ENCODE measurements at places on chromosomes 5 and 9. TPM values are rescaled to one million over a fixed set of nuclear protein-coding genes. Genes with fewer than 3 reads are reported as not detected.

DNA sequence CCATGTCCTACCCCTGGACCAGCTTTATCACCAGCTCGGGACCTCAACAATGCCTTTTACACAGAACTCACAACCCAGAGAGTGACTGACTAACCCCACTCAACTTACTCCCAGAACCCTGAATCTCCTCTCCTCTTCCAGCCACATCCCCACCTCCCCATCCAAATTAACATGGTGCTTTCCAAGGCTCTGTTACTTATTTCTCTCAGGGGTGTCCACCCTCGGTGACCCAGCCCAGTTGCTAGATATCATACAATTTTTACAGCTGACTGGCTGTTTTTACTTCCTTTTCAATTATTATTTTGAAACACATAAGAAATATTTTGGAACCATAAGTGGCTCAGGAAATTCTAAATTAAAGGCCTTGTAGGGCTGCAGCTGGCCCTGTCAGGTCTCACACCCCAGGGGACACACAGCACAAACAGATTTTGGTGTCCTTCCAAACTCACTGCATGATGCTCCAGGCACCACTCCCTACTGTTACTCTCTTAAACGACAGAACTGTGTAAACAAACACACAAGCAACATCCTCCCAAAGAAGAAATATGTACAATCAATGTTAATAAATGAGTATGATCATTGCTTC, 180.6 kb downstream of the ADAMTS12 start:
- H3K4me3 ChIP-seq = no peak overlapping the region
- DNase-seq = no peak
- no peaks in the 10 kb centered on the region for H3K27me3 ChIP-seq
- H3K36me3 ChIP-seq = no peaks in the 10 kb centered on the region
- H3K27ac ChIP-seq = no peak overlapping the region

- H3K27me3 ChIP-seq = no peaks in the 10 kb centered on the region
- peaks cover 49% of the 10 kb centered on the region for H3K4me1 ChIP-seq
- H3K4me3 ChIP-seq = no peak overlapping the region
- H3K36me3 ChIP-seq = peaks cover 25% of the 10 kb centered on the region
- H3K27ac ChIP-seq = peak overlapping the region; percentile 36
These were observed 29.9 kb downstream of the JADE2 start for GRCh38 chr5:134555223-134555889.

GRCh38 chr5:171745602-171746001, 40.0 kb upstream of the SMIM23 start:
- no peaks in the 10 kb centered on the region for H3K36me3 ChIP-seq
- peaks cover 9% of the 10 kb centered on the region for H3K27me3 ChIP-seq
- no peak overlapping the region for H3K4me3 ChIP-seq
- H3K4me1 ChIP-seq = no peaks in the 10 kb centered on the region

DNA sequence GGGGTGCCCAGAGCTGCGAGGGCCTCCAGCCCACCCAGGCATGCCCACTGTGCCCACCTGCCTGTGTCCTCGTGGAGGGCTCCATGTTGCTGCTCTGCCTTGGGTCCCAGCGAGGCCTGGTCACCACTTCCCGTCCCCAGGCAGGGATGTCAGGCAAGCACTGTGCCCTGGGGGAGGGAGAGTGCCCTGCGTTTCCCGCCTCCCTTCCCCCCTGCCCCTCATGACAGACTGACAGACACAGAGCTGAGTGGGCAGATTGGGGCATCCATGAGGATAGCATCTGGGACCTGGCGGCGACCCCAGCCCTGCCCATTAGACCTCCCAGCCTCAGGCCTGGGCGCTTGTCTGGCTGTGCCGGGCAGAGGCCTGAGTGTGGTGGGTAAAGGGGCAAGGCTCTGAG, 56.9 kb downstream of the KCNT1 start:
- no peaks in the 10 kb centered on the region for H3K4me1 ChIP-seq
- H3K27me3 ChIP-seq = peaks cover 2% of the 10 kb centered on the region
- DNase-seq = no peak
- no peak overlapping the region for H3K27ac ChIP-seq
- no peaks in the 10 kb centered on the region for H3K36me3 ChIP-seq
- H3K4me3 ChIP-seq = no peak overlapping the region

- DNase-seq = peak; percentile 93
- no peaks in the 10 kb centered on the region for H3K36me3 ChIP-seq
- H3K4me3 ChIP-seq = no peak overlapping the region
These were observed 138.9 kb upstream of the RUSC2 start for GRCh38 chr9:35350827-35351549.

DNA sequence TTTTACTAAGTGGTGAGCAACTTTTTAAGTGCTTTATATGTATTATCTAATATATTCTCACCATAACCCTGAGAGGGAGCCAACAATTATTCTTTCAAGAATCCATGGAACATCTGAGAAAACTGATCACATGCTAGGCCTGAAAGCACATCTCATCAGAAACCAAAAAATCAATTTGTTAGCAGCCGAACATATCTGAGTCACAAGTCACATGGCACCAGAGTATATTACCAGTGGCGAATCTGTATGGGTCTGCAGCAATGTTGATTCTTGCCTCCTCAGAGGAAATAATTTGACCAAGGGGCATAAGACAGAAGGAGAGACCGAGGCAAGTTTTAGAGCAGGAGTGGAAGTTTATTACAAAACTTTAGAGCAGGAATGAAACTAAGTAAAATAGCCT, 25.3 kb upstream of the SIL1 start:
- H3K27me3 ChIP-seq = peaks cover 10% of the 10 kb centered on the region
- no peaks in the 10 kb centered on the region for H3K4me1 ChIP-seq
- no peak overlapping the region for H3K27ac ChIP-seq

DNA sequence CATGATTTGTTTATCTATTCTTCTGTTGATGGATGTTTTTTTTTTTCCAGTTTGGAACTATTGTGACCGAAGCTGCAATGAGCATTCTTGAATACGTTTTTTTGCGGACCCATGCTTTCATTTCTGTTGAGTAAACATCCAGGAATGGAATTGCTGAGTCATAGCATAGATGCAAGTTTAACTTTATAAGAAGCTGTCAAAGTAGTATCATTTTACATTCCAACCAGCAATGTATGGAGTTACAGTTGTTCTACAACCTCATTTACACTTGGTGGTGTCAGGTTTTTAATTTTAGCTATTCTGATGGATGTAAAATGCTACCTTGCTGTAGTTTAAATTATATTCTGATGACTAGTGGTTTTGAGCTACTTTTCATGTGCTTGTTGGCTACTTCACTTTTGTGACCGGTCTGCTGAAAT, 49.0 kb downstream of the NPR3 start:
- peak overlapping the region; percentile 2 for H3K4me3 ChIP-seq
- peak overlapping the region; percentile 46 for H3K27ac ChIP-seq
- no peaks in the 10 kb centered on the region for H3K27me3 ChIP-seq
- H3K4me1 ChIP-seq = peaks cover 2% of the 10 kb centered on the region
- DNase-seq = peak; percentile 98
- peaks cover 3% of the 10 kb centered on the region for H3K36me3 ChIP-seq

DNA sequence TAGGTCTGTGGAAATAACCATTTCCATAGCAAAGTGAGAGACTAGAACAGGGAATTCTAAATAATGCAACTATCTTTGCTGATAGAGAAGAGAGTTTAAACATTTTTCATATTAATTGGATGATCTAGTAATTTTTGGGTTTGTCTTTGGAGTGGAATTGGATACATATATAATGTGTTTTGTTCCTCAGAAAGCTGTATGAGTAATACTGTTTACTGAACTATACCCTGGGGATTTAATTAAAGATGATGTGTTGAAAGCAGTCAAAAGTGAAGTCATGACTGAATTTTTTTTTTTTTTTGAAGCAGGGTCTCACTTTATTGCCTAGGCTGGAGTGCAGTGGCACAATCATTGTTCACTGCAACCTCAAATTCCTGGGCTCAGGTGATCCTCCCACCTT, 17.9 kb downstream of the FER start:
- no peak overlapping the region for H3K27ac ChIP-seq
- no peak for DNase-seq
- H3K36me3 ChIP-seq = peaks cover 2% of the 10 kb centered on the region
- no peaks in the 10 kb centered on the region for H3K4me1 ChIP-seq
- H3K27me3 ChIP-seq = no peaks in the 10 kb centered on the region

GRCh38 chr9:108634672-108635462, 220.9 kb downstream of the ACTL7B start:
- no peaks in the 10 kb centered on the region for H3K4me1 ChIP-seq
- DNase-seq = no peak
- H3K27ac ChIP-seq = no peak overlapping the region
- 0 out of 2 replicates have a peak, but pooled peaks cover 2% of the 10 kb centered on the region for H3K27me3 ChIP-seq
- H3K36me3 ChIP-seq = no peaks in the 10 kb centered on the region

GRCh38 chr5:111954516-111955395, 197.8 kb upstream of the NREP start:
- H3K27ac ChIP-seq = peak overlapping the region; percentile 45
- no peak overlapping the region for H3K4me3 ChIP-seq
- H3K4me1 ChIP-seq = peaks cover 8% of the 10 kb centered on the region
- peak; percentile 51 for DNase-seq

SSNA1 gene
- 63.9 TPM for total RNA-seq

PCDHGA2 gene
- total RNA-seq = 3.4 TPM

KCTD16 gene
- total RNA-seq = 1.4 TPM
